Heart left ventricle (tissue), 16 donors: ENCODE measurements at places on chromosomes 7 and 10.

DNA sequence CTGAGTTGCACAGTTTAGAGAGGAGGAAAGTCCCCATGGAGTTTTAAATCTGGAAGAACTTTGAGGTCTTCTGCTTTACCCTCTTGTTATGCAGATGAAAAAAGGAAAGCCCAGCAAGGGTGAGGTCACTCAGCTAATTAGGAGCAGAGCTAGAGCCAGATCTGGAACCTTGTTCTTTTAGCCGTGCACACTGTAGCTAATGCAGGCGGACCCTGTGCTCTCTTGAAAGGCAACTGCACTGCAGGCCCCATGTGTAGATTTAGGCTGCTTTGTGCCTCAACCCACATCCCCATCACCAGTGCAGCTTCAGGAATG lies 63.4 kb downstream of the SYPL1 start:
- DNase-seq: no peak

DNA sequence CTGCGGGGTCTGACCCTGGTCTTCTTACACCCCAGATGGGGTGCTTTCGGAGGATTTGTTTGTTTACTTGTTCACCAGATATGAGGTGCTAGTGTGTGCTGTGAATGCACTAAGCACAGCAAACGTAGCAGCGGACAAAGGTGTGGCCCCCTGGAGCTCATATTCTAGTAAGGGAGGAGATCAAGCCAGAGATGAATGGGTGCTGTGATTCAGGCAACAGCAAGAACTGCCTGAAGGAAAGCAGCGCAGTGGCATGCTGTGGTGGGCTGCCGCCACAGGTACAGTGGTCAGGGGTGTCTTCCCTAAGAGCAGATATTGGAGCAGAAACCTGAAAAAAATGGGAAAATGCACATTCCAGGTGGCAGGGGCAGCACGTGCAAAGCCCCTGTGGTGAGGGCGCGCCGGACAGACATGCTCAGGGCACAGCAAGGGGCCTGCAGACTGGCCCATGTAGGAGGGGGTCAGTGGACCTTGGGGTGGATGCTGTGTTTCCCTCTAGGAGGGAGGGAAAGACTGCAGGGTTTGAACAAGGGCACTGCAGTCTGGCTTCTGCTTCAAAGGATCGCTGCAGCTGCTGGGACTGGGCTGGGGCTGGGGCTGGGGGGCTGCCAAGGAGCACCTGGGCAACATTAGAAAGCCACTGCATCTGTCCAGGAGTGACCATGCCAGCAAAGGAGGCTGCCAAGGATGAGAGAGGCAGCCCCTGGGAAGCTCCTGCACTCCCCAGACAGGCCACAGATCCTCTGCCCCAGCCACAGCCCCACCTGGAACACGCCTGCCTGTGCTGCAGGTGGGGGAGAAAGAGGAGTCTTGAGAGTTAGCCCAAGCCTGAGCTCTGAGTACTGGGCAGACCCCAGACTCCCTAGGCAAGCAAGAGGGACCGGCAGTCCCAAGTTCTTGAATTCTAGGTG lies 927 bp upstream of the DEPP1 start:
- no peak for DNase-seq

- DNase-seq: no peak
These were observed 5.5 kb upstream of the SPAG6 start for GRCh38 chr10:22339761-22340328.

DNA sequence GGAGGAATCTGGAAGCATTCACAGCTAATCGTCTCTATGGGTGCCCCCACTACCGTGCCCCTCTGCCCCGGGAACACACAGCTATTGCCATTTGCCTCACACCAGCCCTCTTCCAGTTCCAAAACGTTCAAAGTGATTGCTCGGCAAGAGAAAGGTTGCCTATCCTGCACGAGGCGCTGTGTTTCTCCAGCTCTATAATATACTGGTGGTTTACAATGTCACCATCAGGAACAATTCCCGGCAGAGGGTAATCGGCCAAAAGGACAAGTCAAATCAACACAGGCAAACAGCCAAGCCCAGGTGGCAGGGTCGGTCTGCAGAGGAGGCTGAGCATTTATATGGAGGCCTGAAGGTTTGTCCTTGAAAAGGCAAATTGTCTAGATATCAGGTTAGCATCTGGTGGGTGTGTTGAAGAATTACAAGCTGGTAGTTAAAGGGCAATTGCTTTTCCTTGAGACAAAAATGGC lies 29.2 kb upstream of the TNS3 start:
- DNase-seq: no peak

DNA sequence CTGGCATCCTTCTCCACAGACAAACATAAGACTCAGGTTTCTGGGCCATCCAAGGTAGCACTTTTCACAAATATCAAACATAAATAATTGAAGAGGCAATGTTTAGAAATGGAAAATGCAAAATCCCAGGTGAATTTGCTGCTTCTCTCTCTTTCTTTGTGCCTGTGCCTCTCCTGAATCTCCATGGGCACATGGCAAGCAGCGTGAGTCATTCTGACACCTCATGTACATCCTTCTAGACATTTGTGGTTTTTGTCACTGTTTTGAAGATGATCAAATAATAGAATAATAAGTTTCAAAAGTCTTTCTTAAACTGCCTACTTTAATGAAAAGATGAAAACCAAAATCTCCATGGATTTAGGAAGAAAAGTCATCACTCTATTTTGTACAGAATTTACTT lies 60.3 kb upstream of the RAB11FIP2 start:
- DNase-seq: no peak

DNA sequence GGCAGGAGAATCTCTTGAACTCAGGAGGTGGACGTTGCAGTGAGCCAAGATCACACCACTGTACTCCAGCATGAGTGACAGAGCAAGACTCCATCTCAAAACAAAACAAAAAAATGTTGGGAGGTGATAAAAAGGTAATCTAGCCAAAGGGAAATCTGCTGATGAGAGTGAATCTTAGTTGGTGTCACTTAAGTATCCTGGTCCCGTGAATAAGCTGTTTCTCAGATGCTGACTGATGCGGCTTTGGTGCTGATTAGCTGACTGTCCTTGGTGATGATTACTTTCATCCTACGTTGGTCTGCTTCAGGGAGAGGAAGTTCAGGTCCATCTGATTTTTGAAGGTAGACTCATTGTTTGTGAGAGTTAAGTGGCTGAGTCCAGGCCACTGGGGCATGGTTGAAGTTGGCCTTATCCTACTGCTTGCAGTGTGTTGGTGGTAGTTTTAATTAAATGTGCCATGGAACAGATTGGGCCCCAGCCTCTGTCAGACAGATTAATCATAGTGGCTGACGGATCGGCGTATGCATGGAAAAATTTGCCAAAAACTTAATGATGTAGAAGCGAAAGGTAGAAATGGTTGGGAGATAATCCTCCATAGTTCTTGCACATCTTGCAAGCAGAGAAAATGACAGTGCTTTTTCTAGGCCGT lies 17.4 kb upstream of the TMEM236 start:
- no peak for DNase-seq

GRCh38 chr10:87887146-87887545 lies 23.7 kb downstream of the PTEN start:
- DNase-seq: no peak
